ENCODE measurements at places on chromosomes 16 and 17.

GRCh38 chr16:48576927-48577326 is 33.1 kb downstream of the N4BP1 start:
- DNase-seq: no peak

- DNase-seq: no peak
These were observed 5.0 kb upstream of the TRAF4 start for GRCh38 chr17:28738680-28739384.

DNA sequence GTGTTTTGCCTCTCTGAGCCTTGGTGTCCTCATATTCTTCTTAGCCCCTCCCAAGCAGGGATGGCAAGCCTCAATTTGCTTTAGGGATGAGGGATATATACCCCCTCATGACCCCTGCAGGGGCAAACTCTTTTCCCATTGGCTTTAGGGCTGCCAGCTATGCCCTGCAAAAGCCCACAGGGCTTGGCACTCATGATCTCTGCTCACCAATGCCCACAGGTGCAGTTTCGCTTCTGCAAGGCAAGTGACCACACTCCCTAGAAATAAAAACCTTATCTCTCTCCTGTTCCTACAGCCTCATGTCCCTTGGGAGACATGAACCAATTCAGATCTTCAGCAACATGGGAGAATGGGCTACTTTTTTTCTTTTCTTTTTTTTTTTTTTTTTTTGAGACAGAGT is 8.8 kb downstream of the BEAN1 start:
- no peak for DNase-seq

DNA sequence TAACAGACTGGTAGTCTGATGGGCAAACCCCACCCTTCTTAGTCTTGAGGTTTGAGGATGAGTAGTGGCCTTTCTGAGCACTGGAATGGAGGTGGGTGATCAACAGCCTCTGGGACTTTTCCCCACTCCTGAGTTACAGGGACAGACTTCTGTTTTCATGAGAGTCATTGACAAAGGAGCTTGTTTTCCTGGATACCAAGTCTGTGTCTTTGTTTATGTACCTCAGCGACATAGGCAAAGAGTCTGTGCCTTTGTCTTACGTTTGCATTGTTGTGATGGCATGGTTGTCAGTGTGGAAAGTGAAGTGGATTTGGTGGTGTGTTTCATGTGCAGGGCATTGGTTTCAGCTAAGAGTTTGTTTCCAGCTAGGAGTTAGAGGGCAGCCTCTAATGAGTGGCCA is 17.5 kb downstream of the EPN2 start:
- no peak for DNase-seq

DNA sequence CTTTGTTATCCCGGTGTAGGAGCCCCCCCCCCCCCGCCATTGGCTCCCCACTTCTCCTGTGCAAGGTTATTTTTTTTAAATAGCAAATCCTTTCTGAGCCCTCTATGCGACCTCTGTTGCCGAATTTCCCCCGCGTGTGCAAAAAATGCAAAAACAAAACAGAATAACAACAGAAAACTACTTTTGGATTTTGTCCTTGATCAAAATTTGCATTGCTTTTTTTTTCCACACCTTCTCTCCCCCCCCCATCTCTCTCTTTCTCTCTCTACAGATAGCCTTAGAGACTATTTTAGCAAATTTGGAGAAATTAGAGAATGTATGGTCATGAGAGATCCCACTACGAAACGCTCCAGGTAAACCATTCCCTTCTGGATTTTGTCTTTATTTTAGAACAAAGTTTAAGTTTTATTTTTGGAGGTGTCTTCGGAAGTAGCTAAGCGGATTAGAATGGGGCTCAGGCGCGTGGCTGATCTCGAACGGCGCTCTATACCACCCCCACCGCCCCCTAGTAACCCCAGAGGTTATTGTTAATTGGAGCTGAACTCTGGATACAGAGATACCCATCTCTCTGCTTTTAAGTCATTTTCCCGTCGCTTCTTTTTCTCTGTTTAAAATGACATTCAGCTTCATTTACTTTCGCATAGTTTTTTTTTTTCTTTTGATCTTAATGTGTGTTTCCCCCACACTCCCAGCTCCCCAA is 1.0 kb downstream of the MSI2 start:
- DNase-seq: no peak

DNA sequence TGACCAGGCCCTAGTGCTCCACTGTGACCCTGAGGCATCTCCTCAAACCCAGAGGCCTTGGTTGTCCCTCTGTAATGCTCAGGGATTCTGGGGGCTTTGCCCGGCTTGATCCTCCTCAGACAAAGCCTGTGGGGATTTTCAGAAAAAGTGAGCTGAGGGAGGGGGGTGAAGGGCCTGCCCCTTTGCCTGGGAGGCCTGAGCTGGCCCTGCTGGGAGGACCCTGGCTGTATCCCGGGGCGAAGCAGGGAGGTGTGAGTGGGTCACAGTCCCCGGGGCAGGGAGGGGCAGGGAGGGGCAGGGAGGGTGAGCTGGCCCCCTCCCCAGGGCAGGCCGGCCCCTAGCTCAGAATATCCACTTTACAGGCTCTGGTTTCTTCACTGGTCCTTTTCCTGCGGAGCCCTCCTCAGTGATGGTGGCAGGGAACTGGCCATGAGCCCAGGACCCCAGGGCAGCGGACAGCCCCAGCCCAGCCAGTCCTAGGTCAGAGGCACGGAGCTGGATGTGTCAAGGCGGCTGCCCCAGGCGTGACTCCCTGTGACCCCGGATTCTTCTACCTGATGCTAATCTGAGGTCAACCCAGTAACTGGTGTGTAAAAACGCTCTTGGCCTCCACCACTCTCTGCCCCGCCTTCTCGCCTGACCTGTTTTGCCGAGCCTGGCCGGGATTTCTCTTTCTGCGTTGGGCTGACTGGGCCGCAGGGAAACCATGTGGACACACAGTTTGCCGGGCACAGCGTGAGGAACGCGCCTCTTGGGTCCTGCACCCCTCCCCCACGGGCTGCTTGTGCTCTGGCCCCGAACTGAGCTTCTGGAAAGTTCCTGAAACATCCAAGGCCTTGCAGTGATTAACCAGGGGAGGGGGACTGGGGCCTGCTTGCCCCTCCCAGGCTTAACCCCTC is 5.8 kb upstream of the FASN start:
- DNase-seq: no peak

- DNase-seq: no peak
These were observed 879.7 kb upstream of the EEF2KMT start for GRCh38 chr16:5977329-5977728.

DNA sequence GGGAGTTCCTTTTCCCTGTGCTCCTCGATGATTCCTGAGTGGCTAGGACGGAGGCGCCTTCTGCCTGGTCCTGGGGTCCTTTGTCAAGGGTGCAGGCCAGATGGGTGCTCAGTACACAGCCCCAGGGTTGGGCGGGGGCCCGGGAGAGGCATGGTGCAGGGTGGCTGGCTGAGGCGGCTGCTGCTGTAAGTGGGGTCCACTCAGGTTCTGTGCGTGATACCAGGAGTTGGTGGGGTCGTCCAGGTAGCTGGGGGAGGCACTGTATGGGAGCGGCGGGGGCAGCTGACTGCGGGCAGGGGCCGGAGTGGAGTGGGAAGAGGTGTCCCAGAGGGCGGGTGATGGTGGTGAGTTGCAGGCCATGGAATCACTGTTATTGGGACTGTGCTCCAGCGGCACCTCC is 3.6 kb downstream of the DLX3 start:
- no peak for DNase-seq

Data from left renal pelvis (tissue), 4 donors.